Forelimb muscle (tissue), 1 donor: ENCODE measurements at places on chromosomes 13 and 19. TPM values are rescaled to one million over a fixed set of nuclear protein-coding genes. Genes with fewer than 3 reads are reported as not detected.

SLC25A41 gene
- 0.23 TPM for polyA plus RNA-seq

SLAIN1 gene
- 5.5 TPM for polyA plus RNA-seq

TLE6 gene
- polyA plus RNA-seq: 0.70 TPM

THSD8 gene
- polyA plus RNA-seq: 3.0 TPM

SLC10A2 gene
- not detected for polyA plus RNA-seq

ATP4A gene
- polyA plus RNA-seq: not detected

ECSIT gene
- polyA plus RNA-seq: 38.2 TPM

- DNase-seq: no peak
These were observed 18.9 kb upstream of the TFDP1 start for GRCh38 chr13:113565526-113566226.

DNA sequence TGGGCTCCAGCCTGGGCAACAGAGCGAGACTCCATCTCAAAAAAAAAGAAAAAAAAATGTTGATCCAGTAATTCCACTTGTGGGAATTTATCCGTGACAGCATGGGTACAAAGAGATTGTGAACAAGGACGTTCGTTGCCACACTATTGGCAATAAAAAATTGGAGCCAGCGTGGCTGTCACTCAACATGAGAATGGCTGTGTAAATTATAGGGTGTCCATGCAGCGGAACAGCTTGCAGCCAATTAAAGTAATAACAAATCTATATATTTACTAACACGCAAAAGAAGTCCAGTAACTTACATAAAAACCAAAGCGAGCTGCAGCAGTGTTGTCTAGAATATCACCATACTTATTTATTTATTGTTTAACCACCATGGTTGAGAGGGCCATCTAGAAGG is 19.3 kb downstream of the DPF1 start:
- DNase-seq: no peak

GRCh38 chr13:27535546-27535945 is 84.8 kb downstream of the LNX2 start:
- DNase-seq: no peak

- no peak for DNase-seq
These were observed 62.2 kb downstream of the DCT start for GRCh38 chr13:94417294-94417693.

GRCh38 chr19:38284422-38284821 is 19.6 kb upstream of the C19orf33 start:
- no peak for DNase-seq

- no peak for DNase-seq
These were observed 43.6 kb upstream of the LPAR6 start for GRCh38 chr13:48456546-48456945.

DNA sequence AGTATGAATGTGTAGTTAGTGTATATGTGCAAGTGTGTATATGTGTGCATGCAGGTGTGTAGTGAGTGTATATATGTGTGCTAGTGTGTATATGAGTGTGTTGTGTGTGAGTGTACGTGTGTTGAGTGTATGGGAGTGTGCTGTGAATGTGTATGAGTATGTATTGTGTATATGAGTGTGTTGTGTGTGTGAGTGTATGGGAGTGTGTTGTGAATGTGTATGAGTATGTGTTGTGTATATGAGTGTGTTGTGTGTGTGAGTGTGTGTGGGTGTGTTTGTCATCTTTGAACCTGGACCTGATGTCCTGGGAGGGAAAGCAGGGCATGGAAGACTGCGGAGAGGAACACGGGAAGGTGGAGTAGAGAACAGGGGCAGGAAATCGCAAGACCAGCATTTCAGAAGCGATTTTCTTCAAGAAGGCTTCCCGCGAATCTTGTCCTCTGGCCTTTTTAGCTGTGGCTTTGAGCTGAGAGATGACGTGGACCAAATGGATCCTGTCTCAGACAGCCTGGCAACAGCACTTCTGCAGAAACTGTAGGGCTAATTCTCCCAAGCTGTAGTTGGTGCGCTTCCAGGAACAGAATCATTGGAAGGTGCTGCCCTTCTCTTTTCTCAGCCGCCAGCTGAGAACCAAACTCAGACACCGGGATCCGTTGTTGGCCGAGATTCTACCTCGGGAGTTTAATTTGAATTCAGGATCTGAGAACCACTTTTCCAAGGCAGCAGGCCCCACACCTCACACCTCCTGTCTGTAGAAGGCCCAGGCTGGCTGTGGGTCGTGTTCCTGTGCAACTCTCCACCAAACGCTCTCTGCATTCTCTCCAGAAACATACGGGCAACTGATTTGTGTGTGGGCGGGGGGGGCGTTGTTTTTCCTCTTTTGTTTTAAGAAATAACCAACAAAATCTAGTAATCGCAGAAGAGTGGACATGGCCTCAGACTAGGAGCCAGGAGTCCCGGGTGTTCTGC is 94.7 kb upstream of the RAP2A start:
- DNase-seq: no peak

DNA sequence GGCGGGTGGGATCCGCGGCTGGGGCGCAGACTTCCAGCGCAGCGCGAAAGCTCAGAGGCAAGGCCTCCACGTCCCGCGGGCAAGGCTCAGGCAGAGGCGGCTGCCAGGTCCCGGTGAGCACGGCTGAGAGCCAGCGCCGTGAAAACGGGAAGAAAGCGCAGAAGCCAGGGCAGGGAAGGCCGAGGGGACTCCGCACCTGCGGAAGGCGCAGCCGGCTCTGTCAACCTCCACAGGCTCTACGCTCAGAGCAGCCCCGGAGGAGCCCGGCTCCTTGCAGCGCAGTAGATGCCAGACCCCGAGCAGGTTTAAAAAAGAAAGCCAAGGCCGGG is 131.0 kb downstream of the RNF17 start:
- DNase-seq: no peak

DNA sequence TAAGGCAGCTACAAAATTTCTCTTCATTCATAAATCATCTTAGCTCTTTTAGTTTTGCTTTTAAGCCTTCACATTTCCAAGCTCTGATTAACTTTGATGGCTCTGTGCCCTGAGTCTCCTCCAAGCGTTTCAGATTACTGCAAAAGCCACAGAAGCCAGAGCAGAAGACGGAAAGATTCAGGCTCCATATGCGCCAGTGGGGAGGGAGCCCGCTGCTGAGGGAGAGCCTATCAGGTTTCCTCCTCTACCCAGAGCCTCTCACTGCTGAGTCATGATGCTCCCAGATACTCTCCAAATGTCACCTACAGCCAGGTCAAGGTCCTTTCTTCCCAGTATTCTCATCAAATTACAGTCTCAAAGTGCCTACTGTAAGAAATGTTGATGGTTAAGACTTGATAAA is 193.6 kb downstream of the RAP2A start:
- DNase-seq: peak; percentile 73

DNA sequence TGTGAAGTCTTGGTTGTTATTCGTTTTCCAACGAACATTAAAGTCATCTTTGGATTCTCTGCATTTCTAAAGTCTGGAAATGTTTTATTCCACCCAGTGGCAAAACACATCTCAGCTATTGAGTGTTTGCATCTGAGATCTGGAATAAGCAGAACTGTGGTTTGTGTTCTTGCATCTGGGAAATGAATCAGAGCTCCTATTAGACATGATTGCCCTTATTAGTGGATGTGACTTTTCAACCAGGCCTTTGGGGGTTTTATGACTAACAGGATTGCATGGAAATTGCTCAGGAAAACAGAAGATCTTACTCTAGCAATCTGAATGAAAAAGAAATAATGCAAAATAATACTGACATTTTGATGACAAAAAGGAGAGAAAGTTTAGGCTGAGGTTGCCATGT is 488.8 kb downstream of the IRS2 start:
- no peak for DNase-seq

DNA sequence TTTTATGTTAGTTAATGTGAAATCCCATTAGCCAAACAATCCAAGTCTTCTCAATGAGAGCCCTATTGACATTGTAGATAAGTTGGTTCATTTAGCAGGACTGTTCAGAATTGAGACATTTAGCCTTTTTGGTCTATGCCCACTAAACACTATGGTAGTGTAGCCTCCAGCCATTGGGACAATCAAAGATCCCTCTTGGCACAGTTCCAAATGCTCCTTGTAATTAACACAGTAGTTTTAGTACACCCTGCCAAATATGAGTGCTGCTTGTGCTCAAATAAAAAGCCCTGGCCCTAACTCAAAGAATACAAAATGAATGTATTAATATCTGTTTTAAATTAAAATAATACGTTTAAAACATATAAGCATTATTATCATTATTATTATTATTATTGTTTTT is 15.4 kb upstream of the FAM216B start:
- DNase-seq: no peak

GRCh38 chr19:41264581-41265394 is 616 bp downstream of the HNRNPUL1 start:
- DNase-seq: no peak

GRCh38 chr13:35858665-35859064 is 272.5 kb downstream of the DCLK1 start:
- no peak for DNase-seq

DNA sequence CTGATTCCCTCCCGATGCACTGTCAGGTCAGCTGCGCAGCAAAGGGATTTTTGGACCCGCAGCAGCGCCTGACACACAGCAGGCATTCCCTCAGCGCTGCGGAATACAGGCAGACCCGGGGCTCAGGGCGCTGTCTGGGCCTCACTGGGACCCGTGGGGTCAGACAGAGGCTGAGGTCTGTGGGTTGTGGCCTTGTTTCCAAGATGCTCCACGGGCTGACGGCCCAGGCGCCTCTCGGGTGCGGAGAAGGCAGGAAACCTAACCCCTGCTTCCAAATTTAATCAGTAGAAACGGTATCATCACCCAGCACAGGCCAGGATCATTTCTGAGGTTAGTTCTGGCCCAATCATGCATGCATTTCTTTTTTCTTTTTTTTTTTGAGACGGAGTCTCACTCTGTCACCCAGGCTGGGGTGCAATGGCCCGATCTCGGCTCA is 686 bp upstream of the RNF126 start:
- DNase-seq: no peak

GRCh38 chr13:109131698-109132257 is 502.4 kb downstream of the MYO16 start:
- no peak for DNase-seq

- DNase-seq: no peak
These were observed 25.7 kb downstream of the SLC8A2 start for GRCh38 chr19:47445937-47446402.

DNA sequence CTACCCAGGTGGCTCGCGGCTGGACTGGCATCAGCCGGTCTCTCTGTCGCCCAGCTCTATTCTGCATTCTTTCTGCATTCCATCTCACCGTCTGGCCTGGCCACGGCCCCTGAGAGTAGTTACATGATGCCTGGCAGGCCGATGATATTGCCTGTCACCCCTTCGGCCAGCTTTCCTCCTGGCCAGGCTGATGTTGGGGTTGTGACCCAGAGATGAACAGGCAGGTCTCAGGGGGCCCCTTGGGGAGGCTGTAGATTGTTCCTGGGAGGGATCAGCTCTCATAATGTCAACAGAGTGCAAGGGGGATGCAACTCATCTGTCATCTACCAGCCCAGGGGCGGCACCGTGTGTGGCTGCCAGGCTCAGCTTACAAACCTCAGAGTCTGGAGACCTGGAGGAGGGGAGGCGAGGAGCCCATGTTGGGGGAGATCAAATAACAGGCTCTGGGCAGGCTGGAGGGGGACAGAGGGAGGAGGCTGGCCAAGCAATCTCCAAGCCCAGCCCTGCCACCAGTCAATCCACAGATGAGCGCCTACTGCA is 13.6 kb upstream of the FBXO17 start:
- DNase-seq: no peak

DNA sequence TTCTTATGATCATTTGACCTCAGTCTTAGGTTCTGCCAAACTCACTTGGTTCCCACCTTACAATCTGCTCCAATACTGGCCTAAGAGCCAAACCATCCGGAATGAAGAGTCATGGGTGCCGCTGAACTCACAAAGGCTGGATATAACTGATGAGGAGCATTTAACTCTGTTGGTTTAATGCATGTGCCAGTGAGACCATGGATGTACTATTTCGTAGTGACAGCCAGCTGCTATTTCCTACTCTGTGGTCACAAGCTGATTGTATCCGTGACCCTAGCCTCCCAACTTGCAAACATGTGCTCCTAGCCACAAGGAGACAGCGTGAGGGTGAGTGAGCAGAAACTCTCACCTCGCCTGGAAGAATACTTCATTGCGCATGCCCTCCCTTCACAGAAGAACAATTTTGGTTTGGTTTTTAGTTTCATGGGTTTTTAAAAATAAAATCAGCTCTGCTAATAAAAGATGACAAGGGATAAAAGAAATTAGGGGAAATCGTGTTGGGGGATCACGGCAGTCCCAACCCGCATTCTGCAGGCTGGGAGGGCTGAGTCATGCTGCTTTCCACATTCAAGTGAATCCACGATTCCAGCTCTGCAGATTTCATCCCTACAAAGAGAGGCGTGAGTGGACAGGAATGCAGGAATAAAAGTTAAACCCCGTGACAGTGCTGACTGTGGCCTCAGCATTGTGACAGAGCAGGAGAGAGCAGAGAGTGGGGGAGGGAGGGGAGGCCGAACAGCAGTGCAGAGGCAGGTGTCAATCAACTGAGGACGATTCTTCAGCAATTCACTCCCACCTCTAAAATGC is 66.8 kb upstream of the RAP2A start:
- DNase-seq: no peak

DNA sequence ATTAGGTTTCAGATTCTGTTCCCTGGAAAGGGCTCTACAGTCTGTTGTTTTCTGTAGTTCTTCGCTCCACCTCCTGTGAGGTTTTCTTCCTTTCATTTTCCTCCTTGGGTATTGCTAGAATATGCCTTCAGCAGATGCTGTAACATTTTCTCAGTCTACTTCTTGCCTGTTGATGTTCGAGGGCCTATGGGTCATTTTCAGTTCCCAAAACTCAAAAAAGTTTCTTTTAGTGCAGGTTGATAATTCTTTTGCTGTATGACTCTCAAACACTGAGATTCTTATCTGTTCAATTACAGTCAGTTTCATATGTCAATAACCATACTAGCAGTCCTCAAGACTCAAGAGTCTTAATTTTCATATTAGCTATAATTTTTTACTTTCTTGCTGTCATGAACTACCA is 268.3 kb downstream of the RFC3 start:
- no peak for DNase-seq
